ENCODE measurements at places on chromosomes 6 and 20. TPM values are rescaled to one million over a fixed set of nuclear protein-coding genes. Genes with fewer than 3 reads are reported as not detected.

SRPK1 gene
- total RNA-seq = 46.8 TPM

SGK2 gene
- not detected for total RNA-seq

ANKRD6 gene
- total RNA-seq = 3.2 TPM

PCED1A gene
- total RNA-seq = 11.4 TPM

MDFI gene
- 19.5 TPM for total RNA-seq

WFDC10B gene
- total RNA-seq = not detected

RBBP8NL gene
- total RNA-seq = not detected

PHACTR2 gene
- 94.1 TPM for total RNA-seq

HSPA12B gene
- 50.2 TPM for total RNA-seq

MCCD1 gene
- not detected for total RNA-seq

PSORS1C1 gene
- 2.1 TPM for total RNA-seq

OXT gene
- total RNA-seq = not detected

C20orf202 gene
- not detected for total RNA-seq

ADGRG6 gene
- 48.6 TPM for total RNA-seq

SIRPD gene
- not detected for total RNA-seq

LY6G6F gene
- total RNA-seq = not detected

CRISP3 gene
- not detected for total RNA-seq

KIAA0408 gene
- total RNA-seq = not detected

RNF144B gene
- total RNA-seq = 77.0 TPM

DACT2 gene
- not detected for total RNA-seq

TCF19 gene
- 50.2 TPM for total RNA-seq

MARCKS gene
- 195 TPM for total RNA-seq

ANKEF1 gene
- total RNA-seq = 1.9 TPM

SOX4 gene
- 46.5 TPM for total RNA-seq

VNN1 gene
- 0.69 TPM for total RNA-seq

RFX6 gene
- not detected for total RNA-seq

PRDM13 gene
- not detected for total RNA-seq

TEAD3 gene
- 0.27 TPM for total RNA-seq

HM13 gene
- 79.1 TPM for total RNA-seq

FAM162B gene
- total RNA-seq = 0.44 TPM

SRSF3 gene
- total RNA-seq = 194 TPM

SRSF12 gene
- total RNA-seq = 0.13 TPM

CFB gene
- total RNA-seq = 3.9 TPM

HS3ST5 gene
- not detected for total RNA-seq

SEMG1 gene
- total RNA-seq = not detected

HEY2 gene
- total RNA-seq = 0.40 TPM

Measured in mammary microvascular endothelial cell (primary cell).